ENCODE measurements at places on chromosomes 7 and 10. TPM values are rescaled to one million over a fixed set of nuclear protein-coding genes. Genes with fewer than 3 reads are reported as not detected.

GIMAP4 gene
- polyA plus RNA-seq, result 18.6 TPM

EMX2 gene
- 10.2 TPM for polyA plus RNA-seq

LIPK gene
- not detected for polyA plus RNA-seq

VAX1 gene
- polyA plus RNA-seq, result not detected

TMEM229A gene
- not detected for polyA plus RNA-seq

LIPM gene
- not detected for polyA plus RNA-seq

TMEM176A gene
- 10.9 TPM for polyA plus RNA-seq

HIPK2 gene
- 14.2 TPM for polyA plus RNA-seq

SLC26A4 gene
- polyA plus RNA-seq, result 1.1 TPM
